ENCODE measurements at places on chromosomes 16 and 17. TPM values are rescaled to one million over a fixed set of nuclear protein-coding genes. Genes with fewer than 3 reads are reported as not detected.

WBP2 gene
- total RNA-seq = 32.1 TPM

MT4 gene
- total RNA-seq = not detected

ARHGDIG gene
- total RNA-seq = 0.73 TPM

OR1D5 gene
- not detected for total RNA-seq

KRTAP9-4 gene
- not detected for total RNA-seq

G6PC1 gene
- not detected for total RNA-seq

GNG13 gene
- total RNA-seq = not detected

SRR gene
- 27.6 TPM for total RNA-seq

TP53TG3F gene
- not detected for total RNA-seq

ZKSCAN2 gene
- 4.1 TPM for total RNA-seq

NHERF2 gene
- 60.4 TPM for total RNA-seq

All from smooth muscle cell of trachea (primary cell).